ENCODE measurements at places on chromosomes 7 and 10. TPM values are rescaled to one million over a fixed set of nuclear protein-coding genes. Genes with fewer than 3 reads are reported as not detected.
A peak's percentile ranks its signal among the peaks of the same experiment; 100 is the strongest.

The FBXO24 gene
- not detected for polyA plus RNA-seq

The ACTR3C gene
- polyA plus RNA-seq: 4.3 TPM

The TRPV5 gene
- not detected for polyA plus RNA-seq

The FAM25C gene
- not detected for polyA plus RNA-seq

The DENND2A gene
- polyA plus RNA-seq: not detected

The TFR2 gene
- 1.5 TPM for polyA plus RNA-seq

The PLEKHS1 gene
- not detected for polyA plus RNA-seq

The ZKSCAN1 gene
- polyA plus RNA-seq: 21.6 TPM

DNA sequence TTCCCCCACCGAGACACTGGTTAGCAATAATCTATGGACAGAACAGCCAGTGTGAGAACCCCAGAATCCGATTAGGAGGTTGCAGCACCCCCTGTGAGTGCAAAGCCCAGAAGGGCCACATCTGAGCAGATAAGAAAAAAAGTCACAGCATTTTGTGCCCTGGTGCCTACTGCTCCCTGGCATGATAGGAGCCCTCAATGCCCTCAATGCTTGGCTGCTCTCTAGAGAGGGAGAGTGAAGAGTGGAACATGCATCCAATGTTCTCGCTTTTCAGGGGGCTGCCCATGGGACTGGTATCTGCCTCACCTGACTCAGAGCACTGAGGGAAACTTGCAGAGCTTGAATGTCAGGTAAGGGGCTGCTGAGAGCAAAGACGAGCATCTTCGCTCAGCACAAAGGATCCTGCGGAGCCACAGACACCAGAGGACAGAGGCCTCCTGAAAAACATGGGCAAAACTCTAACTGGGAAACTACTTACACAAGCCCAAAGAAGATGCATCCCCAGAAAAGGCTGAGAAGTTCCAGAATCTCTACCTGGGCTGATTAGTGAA lies 98.0 kb upstream of the FAM20C start:
- H3K4me1 ChIP-seq: no peaks in the 10 kb centered on the region
- no peak overlapping the region for H3K4me3 ChIP-seq
- DNase-seq: no peak
- no peak overlapping the region for H3K27ac ChIP-seq

DNA sequence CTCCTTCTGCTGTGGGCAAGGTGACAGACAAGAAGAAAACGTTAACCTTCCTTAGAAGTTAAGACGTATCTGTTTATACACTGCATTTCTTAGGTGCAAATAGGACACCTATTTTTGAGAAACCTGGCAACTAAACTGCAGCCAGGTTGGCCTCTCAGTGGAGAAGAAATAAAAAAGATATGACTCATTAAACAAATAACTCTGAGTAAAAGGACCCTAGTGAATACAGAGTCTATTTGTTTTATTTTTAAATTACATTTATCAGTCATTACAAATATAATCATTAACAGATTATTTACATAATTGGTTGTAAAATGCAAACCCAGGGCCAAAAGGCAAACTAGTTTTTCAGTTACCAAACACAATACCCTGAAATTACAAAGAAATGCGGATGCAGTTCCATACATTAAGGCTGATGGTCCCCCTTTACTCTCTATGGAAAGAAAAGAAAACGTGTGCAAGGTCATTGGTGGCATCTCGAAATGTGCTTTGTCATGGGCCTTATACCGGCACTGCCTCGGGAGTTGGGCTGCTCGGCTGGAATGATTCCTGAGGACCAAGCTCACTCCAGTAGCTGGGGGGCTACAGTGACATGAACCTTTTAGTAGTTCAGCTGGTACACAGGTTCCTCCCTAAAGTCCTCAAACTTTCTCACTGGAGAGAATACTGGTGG lies 38.4 kb downstream of the ADRB1 start:
- no peaks in the 10 kb centered on the region for H3K27me3 ChIP-seq
- H3K27ac ChIP-seq: no peak overlapping the region
- H3K4me1 ChIP-seq: no peaks in the 10 kb centered on the region
- no peak for DNase-seq

GRCh38 chr7:158973440-158973839 lies 117.1 kb downstream of the DYNC2I1 start:
- H3K36me3 ChIP-seq: no peaks in the 10 kb centered on the region
- no peak overlapping the region for H3K4me3 ChIP-seq
- peak; percentile 26 for DNase-seq
- H3K27ac ChIP-seq: no peak overlapping the region
- no peaks in the 10 kb centered on the region for H3K27me3 ChIP-seq

DNA sequence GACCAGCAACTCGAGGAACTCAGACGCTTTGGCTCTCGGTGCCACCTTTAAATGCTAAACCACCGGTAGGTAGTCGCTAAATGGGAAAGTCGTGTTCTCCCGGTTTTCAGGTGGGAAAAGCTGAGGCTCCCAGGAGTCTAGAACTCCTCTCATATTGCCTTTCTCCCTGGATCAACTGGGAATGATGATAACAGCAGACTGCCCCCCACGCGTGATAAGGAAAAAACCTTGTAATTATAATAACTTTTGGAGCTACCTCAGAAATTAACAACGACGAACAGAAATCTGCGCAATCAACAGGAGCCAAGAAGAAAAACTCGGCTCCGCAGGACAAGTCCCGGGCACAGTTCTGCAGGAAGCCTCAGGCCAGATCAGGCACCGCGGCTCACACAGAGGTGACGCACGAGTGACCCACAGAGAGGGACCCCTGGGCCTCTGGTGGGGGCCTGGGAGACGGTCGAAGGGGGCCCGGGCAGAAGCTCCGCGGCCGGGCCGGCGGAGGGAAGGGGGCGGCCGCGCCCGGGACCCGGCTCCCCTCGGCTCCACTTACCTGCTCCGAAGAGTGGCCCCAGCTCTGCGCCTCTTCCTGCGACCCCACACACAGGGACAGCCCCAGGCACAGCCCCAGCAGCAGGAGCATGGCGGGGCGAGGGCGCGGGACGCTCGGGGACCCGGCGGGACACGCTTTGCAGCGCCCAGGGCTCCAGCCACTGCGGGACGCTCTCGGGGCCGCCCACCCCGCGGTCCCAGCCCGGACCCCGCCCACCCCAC lies at the start of gene ITIH5:
Gene ITIH5 (minus strand): TSS at position 714 of the 771 bp plus-strand sequence. CDS start 74 bp downstream, at position 640.
- no peak within 1 kb of the TSS for H3K27ac ChIP-seq
- no peak for DNase-seq
- H3K36me3 ChIP-seq: no peaks in the 10 kb centered on the region
- no peak within 1 kb of the TSS for H3K4me3 ChIP-seq
- H3K4me1 ChIP-seq: peaks cover 14% of the 10 kb centered on the region

DNA sequence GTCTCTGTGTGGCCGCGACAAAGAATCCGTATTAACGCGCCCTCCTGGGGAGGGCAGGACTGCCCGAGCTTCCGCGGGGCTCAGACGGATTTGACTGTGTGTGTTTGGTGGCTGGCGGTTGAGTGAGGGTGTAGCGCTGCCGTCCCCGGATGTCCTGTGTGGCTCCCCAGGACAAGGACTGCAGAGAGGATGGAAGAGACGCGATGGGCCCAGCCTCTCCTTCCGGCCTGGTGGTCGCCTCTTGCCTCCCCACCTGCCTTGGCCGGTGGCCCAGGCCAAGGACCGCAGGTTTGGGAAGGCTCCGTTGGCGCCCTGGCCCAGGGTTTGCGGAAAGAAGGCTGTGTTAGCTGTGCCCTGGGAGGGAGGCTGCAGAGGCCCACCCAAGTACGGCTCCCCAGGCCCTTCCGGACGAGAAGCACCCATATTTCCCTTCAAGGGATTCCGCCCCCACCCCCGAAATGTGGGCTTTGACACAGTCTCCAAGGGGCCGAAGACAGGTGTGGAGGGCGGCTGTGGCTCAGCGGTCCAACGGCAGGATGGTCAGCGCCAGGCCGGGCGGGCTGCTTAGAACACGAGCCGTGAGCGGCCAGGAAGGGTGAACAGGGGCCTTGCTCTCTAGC lies 2.3 kb downstream of the UNCX start:
- H3K36me3 ChIP-seq: no peaks in the 10 kb centered on the region
- DNase-seq: no peak
- no peak overlapping the region for H3K27ac ChIP-seq
- peaks cover 18% of the 10 kb centered on the region for H3K27me3 ChIP-seq
- H3K4me3 ChIP-seq: no peak overlapping the region
- peaks cover 12% of the 10 kb centered on the region for H3K4me1 ChIP-seq

GRCh38 chr10:91590904-91591796 lies 41.7 kb downstream of the PPP1R3C start:
- DNase-seq: no peak
- H3K4me1 ChIP-seq: no peaks in the 10 kb centered on the region
- no peak overlapping the region for H3K4me3 ChIP-seq

- no peak overlapping the region for H3K27ac ChIP-seq
- H3K4me1 ChIP-seq: peaks cover 11% of the 10 kb centered on the region
- no peak overlapping the region for H3K4me3 ChIP-seq
- peaks cover 18% of the 10 kb centered on the region for H3K36me3 ChIP-seq
These were observed 2.3 kb downstream of the ZC3HC1 start for GRCh38 chr7:130048906-130049305.

DNA sequence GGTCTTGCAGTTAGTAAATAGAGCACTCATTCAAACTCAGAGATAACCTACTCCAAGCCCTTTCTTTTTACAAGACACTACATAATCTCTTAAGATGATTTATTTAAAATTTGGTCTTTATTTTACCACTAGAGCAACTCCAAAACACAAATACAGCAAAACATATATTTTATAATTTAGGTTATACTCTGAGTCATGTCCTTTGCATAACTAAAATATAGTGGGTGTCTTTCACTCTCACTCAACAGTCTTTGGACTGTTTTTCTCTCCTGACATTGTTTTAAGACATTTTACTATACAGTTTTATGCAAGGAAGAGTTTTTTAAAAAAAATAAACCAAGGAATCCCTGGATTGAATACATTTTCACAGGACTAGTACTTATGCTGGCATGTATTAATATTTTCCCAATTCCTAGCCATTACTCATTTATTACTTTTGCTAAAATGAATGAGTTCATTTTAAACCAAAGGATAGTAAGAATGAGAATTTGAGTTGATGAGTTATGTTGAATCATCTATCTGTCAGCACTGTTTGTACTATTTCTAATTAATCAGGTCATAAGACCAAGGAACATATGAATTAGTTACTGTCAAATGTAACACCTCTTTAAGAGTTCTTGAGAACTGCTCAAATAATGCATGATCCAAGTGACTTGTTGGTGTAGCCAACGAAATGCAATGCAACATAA lies 303.1 kb upstream of the FZD1 start:
- H3K27ac ChIP-seq: no peak overlapping the region
- no peak overlapping the region for H3K4me3 ChIP-seq
- no peaks in the 10 kb centered on the region for H3K27me3 ChIP-seq
- no peaks in the 10 kb centered on the region for H3K36me3 ChIP-seq
- H3K4me1 ChIP-seq: no peaks in the 10 kb centered on the region
- DNase-seq: no peak

DNA sequence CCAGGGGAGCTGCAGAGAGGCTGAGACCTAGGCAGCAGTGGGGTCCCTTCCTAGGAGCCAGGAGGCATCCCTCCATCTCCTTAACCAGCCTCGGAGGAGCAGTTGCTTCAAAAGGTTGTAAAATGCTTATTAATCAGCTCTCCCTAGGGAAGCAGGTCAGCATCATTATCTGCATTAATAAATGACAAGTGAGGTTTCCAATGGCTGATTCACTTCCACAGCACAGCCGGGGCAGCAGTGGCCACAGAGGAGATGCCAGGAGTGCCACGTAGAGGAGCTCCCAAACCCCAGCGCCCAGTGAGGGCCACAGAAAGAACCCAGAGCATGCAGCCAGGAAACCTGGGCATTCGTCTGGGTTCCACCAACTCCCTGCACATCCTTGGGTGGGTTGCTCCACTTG lies 8.2 kb upstream of the NPFFR1 start:
- H3K36me3 ChIP-seq: no peaks in the 10 kb centered on the region
- no peak for DNase-seq
- H3K27ac ChIP-seq: no peak overlapping the region
- no peaks in the 10 kb centered on the region for H3K4me1 ChIP-seq
- no peak overlapping the region for H3K4me3 ChIP-seq

DNA sequence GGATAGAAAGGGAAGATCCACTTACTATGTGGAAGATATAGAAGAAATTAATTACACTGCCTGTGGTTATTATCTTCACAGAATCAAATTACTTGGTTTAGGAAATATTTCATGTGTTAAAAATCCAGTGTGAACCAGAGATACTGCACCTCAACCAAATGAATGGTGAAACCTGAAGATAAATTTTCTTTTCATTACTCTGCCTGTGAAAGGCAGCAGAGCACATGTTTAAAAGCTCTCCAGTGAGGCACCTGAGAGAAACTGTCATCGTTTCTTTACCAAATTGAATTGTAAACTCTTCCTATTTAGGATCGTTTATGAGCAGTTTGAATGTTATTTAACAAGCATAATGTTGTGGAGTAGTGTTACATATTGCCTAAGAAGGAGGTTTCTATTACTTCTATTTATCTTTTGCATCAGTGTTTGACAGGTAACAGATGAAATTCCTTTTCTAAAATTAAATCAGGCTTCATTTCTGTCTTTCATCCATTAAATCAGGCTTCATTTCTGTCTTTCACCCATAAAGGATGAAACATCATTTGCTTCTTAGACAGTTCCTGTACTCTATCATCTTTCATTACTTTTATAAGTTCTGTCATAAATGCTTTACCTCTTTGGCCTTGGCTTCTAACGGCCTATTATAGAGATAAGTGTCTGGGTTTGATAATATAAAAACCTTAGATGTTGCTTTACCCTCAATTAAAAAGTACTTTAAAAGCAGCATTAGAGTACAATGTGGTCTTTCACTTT lies 266.6 kb downstream of the NXPH1 start:
- no peak overlapping the region for H3K27ac ChIP-seq
- H3K36me3 ChIP-seq: no peaks in the 10 kb centered on the region
- no peaks in the 10 kb centered on the region for H3K27me3 ChIP-seq
- no peak overlapping the region for H3K4me3 ChIP-seq

GRCh38 chr7:128920913-128921582 lies 10.5 kb upstream of the KCP start:
- no peaks in the 10 kb centered on the region for H3K4me1 ChIP-seq
- DNase-seq: no peak
- no peak overlapping the region for H3K27ac ChIP-seq

DNA sequence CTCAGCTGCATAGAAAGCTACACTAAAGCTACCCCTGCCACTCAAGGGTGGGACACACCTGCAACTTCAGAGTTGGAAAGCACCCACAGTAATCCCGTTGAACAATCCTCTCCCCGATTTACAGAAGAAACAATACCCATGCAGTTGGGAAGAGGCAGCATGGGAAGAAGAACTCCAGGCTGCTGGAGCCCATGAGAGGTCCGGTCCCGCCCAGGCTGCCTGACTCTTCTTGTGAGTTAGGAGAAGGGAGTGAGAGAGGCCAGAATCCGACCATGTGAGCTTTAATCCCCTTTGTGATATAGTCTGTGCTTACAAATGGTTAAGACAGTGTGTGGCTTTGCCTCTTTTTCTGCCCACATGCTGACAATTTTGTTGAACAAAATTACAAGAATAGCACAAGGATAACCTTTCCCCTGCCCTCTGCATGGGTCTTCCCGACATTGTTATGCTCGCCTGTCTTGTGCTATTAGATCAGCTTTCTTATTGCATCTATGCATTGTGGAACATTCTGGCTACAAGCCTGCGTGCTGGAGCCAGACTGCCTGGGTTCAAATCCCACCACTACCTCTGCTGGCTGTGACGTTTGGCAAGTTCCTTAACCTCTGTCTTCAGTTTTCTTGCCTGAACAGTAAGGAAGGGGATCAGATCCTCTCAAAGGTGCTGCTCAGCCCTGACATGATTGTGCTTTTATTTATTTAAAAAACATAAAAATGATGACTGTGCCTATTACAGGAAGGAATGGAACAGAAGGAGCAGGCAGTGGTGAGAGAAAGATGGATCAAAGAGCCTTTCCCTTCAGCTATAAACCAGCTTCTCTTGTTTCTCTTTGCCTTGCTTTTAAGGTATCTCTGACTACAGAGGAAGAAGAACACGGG lies 56.0 kb downstream of the BPGM start:
- H3K27me3 ChIP-seq: no peaks in the 10 kb centered on the region
- DNase-seq: no peak
- no peak overlapping the region for H3K4me3 ChIP-seq
- no peak overlapping the region for H3K27ac ChIP-seq
- H3K4me1 ChIP-seq: no peaks in the 10 kb centered on the region
